ENCODE measurements at places on chromosomes 5 and 9.

DNA sequence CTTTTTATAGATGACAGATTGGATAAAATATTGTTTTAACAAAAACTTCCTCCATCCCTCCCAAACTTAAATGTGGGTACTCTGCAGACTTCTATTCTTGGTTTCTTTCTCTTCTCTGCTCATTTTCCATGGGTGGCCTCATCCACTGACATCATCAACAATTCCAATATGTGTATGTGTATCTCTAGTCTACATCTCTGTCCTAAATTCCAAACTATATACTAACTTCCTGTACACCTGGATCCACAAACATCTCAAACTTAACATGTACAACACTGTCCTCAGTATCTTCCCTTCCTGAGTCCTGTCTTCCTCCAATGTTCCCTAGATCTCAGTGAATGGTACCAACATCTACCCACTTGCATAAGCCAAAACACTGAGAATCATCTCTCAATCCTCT lies 28.5 kb upstream of the CDK5RAP2 start:
- no peak for DNase-seq

DNA sequence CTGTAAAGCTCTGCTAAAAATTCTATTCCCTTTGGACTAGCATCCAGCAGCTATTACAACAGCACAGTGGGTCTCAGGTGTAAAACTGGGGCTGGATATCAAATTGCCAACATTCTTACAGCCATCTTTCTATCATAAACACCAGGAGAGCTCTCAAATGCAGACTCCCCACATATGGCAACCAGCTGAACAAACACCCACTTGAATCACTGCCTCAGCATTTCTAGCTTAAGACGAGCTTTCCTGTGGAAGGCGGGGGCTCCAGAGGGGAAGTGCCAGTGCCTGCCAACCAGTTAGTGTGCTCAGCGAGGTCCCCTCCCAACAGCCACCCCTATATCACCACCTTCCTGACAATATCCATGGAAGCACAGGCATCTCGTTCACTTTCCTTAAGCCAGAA lies 62.2 kb downstream of the IPPK start:
- no peak for DNase-seq

DNA sequence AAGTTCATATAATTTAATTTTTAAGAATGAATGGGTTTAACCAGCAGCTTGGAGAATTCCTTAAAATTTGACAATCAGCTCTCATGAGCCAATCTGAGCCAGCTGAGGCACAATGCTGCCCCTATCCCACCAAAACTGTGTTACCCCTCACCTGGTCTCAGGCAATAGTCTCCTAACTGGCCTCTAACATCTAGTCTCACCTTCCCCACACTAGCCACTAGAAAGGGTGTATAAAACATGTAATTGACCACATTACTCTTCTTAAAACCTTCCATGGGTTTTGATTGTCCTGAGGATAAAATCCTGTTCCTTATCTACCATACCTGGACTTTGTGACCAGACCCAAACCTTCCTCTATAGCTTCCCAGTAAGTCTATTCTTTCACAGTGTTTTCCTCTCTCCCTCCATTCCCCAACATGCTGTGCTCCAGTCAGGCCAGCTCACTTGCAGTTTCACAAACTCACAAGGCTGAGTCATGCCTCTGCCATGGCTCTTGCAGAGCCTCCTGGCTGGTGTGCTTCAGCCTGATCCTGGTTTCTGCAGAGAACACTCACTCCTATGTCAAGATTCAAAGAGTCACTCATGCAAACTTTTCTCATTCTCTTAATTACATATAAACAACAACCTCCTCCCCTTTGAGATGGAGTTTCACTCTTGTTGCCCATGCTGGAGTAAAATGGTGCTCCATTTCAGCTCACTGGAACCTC lies 16.0 kb upstream of the ZCCHC7 start:
- peak; percentile 40 for DNase-seq

- no peak for DNase-seq
Observed at GRCh38 chr5:171308453-171309275, at the start of gene TLX3. Gene TLX3, plus strand, starts transcription at chr5:171309248. Its CDS starts 118 bp downstream, at chr5:171309366.

- no peak for DNase-seq
Observed at GRCh38 chr9:116599342-116599884, 87.7 kb upstream of the TRIM32 start.

DNA sequence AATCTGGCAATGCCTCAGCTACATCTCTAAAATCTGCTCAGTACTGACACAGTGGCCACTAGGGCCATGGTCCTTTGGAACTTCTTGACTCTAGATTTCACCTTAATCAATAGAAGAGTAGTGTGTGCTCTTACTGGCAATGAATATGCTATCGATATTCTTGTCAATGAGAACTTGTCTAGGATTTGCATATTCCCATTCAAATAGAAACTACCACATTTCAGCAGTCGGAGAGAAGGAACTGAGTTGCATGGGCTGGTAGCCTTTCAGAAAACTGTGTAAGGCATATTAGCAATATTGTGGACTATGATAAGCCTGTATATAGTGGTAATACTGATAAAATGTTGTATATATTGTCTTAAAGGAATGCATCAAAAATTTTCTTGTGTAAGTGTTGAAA lies 45.3 kb upstream of the NAA35 start:
- no peak for DNase-seq

DNA sequence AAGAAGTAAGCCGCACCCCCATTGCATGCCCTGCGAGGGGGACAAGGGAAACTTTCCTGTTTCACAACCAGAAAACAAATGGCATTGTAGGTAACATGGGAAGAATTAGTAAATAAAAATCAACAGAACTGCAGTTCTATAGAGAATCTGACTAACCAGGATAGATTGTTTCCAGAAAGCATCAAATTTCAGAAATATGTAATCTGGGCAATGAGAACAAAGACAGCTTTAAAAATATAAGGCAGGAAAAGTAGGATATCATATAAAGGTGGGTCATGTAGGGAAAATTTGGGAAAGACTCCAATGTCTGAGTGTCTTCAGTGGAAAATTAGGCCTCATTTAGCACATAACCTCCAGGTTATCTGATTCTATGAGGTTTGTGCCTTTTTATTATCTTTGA lies 58.3 kb upstream of the RANBP6 start:
- no peak for DNase-seq

DNA sequence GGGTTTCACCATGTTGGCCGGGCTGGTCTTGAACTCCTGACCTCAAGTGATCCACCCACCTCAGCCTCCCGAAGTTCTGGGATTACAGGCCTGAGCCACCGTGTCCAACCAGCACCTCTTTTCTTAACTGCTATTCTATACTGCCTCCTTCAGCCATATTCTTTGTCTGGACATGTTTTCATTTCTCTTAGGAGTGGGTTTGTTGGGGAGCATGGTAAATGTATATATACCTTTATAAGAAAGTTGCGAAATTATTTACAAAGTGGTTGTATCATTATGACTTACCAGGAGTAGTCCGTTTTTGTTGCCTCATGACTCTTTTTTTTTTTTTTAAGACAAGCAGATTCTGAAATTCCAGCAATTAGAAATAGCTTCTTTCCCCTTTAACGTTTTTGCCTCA lies 38.7 kb downstream of the CDC42SE2 start:
- DNase-seq: no peak

- no peak for DNase-seq
Observed at GRCh38 chr5:154236011-154236410, 45.5 kb downstream of the GALNT10 start.

DNA sequence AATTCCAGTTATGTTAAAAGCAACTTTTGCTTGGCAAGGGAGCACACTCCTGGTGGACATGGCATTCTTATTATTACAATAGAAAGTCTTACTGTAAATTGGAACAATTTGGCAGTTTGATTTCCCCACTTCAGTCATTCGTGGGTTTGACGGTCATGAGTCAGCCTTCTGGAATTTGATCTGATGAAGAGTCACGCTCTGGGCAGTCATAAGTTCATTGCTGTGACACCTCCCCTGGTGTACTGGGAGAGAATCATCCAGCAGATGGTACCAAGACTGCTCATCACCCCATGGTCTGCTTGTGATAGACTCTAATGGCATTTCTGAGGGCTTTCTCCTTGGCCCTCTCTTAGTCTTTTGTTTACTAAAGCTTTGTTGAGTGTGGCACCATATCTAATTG lies 53.8 kb downstream of the GLRA1 start:
- DNase-seq: peak; percentile 7

- DNase-seq: no peak
Observed at GRCh38 chr9:76638001-76638400, 126.2 kb upstream of the PCA3 start.

- no peak for DNase-seq
Observed at GRCh38 chr9:34540827-34541226, 18.0 kb upstream of the ENHO start.

- DNase-seq: no peak
Observed at GRCh38 chr9:77166193-77166592, 11.1 kb upstream of the VPS13A start.

- no peak for DNase-seq
Observed at GRCh38 chr5:78008356-78008967, 232.3 kb upstream of the TBCA start.

DNA sequence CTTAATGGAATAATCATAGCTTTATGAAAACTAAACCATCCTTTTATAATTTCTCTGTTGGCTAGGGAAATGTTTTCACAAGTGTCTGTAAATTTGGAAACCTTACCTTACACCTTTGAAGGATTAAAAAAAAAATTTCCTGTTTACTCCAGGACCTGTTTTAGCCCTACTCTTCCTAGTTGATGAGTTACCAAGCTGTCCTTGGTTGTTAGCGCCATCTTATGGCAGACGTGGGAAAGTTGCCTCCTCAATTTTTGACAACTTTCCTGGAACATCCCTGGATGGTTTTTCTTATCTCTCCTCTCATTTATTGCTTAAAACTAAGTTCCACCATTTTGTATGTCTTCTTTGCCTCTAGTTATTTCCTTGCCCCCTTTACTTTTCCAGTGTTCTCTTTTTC lies 25.7 kb downstream of the ZSWIM6 start:
- peak; percentile 7 for DNase-seq

DNA sequence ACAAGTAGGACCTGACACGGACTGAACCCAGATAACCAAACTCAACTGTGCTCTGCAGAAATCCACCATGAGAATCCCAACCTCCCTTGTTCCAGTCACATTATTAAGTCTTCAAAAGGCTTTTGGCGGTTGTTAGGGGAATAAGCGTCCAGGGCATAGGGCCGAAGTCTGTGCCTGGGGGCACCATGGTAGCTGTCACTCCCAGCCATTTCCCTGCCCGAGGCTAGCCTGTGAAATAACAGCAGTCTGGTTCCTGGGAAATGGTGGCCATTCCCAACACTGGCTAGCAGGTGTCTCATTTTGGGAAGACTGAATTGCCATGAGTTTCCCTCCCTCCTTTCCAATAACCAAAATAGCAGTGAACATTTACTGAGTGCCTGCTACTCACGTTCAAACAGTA lies 122.2 kb downstream of the CRB2 start:
- DNase-seq: no peak

DNA sequence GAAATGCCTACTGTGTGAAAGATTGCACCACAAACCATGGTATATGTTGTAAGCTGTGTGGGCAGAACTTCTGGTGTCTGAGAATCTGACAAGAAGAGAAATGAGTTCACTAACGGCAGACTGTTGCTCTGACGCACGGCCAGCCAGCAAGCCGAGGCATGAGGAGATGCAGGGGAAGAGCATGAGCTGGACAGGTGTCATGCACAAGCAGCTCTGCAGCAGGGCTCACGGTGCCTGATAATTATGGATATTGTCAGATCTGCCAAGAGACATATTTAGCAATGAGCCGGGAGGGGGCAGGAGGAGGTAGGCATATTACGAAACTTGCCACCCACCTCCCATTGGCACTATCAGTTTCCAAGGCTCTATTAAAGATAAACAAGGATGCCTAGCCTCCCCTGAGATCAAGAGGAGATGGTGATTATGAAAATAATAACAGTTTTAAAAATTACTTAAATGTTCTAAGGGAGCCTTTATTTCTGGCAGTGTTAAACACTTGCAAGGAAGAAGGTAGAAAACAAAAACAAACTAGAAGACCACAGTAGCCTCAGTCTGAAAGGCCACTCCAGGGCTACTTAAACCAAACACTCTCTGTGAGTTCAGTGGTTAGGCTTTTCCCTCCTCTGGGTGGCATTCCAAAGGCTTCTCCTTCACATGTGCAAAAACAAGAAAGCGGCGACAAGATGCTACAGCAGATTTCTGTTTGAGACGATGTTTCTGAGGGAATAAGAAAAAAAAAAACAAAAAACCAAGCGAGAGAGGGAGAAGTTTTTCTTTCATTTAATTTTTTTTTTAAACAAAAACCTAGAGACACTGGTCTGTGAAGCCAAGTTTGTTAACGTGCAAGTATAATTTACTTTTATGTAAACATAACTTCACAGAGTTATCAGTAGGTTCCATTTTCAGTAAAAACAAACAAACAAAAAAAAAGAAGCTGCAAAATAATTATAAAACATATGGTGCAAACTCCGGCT lies 339.5 kb downstream of the BNC2 start:
- DNase-seq: no peak

DNA sequence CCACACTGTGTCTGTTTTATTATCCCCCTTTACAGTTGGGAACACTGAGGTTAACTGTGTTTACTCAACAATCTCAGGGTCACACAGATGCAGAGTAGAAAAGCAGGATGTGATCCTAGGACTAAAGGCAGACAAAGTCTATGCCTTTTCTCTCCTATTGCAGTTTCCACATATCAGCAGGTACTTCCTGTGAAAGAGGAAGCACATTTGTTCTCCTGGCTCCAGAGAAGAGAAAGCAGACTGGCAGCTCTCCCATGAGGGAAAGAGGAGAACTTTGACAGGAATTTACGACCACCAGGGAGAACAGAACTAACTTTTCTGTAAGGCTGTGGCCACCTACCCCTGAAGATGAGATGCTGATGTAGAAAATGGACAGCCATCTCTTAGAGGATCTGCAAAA lies 84.2 kb upstream of the TNC start:
- no peak for DNase-seq

- DNase-seq: no peak
Observed at GRCh38 chr9:2755285-2755684, 38.0 kb downstream of the KCNV2 start.

DNA sequence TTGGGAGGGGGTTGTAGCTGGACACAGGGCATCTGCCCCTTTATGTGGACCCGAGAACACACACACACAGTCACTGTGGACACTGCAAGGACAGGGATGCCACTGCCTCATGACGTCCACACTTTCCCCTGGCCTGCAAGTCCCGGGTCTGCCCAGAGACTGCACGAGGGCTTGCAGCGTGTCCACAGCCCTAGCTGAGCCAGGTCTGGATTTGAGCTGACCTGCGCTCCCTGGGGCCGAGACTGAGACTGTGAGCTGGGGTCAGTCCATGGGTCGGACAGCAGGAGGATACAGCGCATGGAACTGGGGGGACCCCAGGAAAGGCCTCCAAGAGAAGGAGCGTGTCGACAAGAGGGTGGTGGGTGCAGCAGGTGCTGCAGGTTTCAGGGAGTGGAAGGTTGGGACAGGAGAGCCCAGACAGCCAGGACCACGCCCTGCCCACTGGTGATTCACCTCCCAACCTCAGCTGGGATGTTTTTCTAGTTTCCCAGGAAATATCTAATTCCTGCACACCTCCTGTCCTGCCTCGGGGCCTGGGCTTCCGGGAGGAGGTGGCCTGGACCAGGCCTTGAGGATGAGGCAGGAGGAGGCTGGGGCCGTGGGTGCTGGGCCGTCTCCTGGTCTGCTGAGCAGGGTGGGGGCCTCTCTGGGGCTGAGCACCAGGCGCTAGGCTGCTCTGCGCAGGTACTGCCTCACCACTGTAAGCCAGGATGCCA lies 806 bp upstream of the RNF224 start:
- no peak for DNase-seq
